Cardiac atrium fibroblast (primary cell): ENCODE measurements at places on chromosomes 5 and 9. TPM values are rescaled to one million over a fixed set of nuclear protein-coding genes. Genes with fewer than 3 reads are reported as not detected.

Gene SOX30
- total RNA-seq = not detected in 2 replicates

Gene SPINK4
- not detected in 2 replicates for total RNA-seq

Gene IFNA6
- total RNA-seq = not detected in 2 replicates

Gene CCDC192
- not detected in 2 replicates for total RNA-seq
